ENCODE measurements at places on chromosomes 3 and 15.

GRCh38 chr3:39879581-39879980 lies 70.2 kb downstream of the MYRIP start:
- no peak for DNase-seq

- no peak for DNase-seq
Measured at GRCh38 chr3:63344661-63345060, 66.6 kb downstream of the SYNPR start.

- DNase-seq, result no peak
Measured at GRCh38 chr15:63759752-63760151, 74.0 kb downstream of the HERC1 start.

- DNase-seq, result no peak
Measured at GRCh38 chr3:148331081-148331846, 366.4 kb upstream of the AGTR1 start.

DNA sequence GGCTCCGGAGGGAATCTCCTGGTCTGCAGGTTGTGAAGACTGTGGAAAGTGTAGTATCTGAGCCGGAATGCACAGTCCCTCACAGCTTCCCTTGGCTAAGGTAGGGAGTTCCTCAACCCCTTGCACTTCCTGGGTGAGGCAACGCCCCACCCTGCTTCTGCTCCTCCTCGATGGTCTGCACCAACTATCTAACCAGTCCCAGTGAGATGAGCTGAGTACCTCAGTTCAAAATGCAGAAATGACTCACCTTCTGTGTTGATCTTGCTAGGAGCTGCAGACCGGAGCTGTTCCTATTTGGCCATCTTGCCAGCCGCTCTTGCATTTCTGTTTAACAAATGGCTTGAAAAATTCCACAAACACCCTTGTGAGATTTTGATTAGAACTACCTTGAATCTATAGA lies 156.1 kb downstream of the STXBP5L start:
- no peak for DNase-seq

GRCh38 chr3:171427771-171428320 lies 32.4 kb downstream of the TNIK start:
- no peak for DNase-seq

GRCh38 chr3:132283440-132283839 lies 33.8 kb upstream of the ACP3 start:
- DNase-seq, result no peak

- DNase-seq, result no peak
Measured at GRCh38 chr3:55453886-55454496, 33.1 kb downstream of the WNT5A start.

- no peak for DNase-seq
Measured at GRCh38 chr15:45641999-45642932, 7.4 kb downstream of the SQOR start.

DNA sequence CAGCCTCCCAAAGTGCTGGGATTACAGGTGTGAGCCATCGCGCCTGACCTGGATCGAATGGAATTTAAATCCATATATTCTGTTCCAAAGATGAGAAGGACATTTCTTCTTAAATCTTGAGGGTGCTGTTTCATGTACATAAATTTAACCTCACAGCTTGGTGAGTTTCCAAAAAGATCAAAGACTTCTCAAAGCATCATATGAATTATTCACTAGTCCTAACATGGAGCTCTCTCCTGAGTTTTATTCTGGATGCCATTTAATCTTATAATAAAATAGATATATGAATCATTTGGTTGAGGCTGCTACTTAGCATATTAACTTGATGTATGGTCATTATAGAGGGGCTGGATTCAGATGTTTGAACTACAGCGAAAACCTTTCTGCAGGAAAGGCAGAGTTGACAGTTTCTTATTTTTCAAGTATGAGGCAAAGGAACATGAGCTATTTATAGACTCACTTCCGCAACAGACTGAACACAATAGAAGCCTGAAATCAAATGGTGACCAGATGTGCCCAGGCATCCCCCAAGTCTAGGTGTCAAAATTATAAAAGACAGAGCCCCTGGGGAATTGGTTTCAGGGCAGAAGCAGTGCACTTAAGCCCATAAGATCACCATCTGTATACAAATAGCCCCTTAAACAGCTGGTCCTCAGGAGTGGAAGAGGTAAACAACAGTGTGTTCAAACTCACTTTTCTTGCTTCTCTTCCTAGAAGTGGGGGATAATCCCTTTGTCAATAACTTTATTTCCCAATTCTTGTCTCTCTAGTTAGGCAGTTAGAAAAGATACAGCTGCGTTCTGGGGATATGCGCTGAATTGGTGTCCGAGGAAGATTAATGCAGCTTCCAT lies 29.7 kb downstream of the STARD9 start:
- DNase-seq, result no peak

DNA sequence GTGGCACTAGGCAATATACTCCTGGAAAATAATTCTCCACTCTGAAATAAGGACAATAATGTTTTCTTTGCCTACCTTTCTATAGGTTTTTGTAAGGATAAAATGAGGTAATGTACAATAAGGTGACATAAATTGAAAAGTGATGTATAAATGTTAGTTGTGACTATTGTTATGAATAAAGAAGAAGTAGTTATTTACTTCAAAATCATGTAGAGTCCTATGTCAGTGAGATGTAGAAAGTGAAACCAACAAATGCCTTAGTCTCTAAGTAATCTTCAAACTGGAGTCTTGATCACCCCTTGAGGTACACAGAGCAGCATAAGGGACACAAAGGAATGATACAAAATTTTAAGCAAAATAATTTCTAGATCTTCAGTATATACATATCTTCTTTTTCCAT lies 60.3 kb upstream of the TP63 start:
- no peak for DNase-seq

DNA sequence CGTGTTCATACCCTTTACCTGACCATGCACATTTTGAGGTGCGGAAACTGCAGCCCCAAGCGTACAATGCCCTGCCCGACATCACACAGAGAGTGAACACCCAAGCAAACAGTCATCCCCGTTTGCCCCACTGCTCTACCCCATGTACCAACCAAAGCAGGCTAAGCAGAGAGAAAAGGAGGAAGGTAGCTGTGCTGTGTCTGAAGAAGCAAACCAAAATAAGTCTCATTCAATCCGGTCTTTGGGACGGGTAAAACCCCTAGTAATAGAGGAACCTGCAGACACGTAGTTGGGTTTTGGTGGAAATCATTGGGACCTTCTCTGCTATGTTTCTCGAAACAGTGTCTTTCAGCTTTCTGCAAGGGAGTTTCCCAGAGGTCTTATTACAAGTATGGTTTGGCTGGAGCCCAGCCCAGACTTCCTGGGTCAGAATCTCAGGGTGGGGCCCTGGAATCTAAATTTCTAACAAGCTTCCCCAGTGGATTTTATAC lies 164.6 kb upstream of the HES1 start:
- DNase-seq, result no peak

DNA sequence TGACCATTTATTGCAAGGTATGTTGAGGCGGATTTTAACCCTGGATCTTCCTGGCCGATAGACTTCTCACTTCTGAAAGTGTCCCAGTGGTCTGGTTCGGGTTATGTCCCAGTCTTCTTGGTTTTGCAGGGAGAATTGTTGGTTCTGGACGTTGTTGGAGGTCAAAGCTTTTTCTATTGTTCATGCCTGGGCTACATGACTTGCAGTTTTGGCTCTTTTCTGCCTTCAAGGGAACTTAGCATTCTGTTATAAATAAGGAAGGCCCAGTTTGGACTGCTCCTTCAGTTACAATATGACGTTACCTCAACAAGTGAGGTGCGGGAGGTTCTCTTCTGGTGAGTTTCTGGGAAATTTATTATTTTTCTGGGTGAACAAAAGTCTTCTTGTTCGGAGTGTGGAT lies 614.3 kb downstream of the DIPK2A start:
- no peak for DNase-seq

- no peak for DNase-seq
Measured at GRCh38 chr3:169699070-169699469, 35.6 kb upstream of the MECOM start.

- no peak for DNase-seq
Measured at GRCh38 chr15:91861223-91861622, 7.7 kb downstream of the SLCO3A1 start.

DNA sequence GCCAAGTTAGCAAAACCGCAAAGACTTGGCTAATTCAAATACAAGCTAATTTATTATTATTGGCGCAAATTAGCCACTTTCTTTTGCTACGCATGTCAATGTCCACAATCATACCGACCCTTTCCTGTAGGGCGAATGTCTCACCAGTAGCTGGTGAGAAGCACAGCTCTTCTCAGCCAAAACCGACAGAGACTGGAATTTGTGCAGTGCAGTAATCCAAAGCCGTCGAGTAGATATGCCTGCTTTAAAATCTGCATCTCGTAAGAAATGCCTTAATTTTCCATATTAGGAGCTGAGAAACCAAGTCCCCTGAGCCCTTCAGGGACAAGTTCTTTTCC lies 614 bp upstream of the MINDY2 start:
- DNase-seq, result no peak

GRCh38 chr15:71559098-71559497 lies 251.3 kb upstream of the NR2E3 start:
- DNase-seq, result no peak

DNA sequence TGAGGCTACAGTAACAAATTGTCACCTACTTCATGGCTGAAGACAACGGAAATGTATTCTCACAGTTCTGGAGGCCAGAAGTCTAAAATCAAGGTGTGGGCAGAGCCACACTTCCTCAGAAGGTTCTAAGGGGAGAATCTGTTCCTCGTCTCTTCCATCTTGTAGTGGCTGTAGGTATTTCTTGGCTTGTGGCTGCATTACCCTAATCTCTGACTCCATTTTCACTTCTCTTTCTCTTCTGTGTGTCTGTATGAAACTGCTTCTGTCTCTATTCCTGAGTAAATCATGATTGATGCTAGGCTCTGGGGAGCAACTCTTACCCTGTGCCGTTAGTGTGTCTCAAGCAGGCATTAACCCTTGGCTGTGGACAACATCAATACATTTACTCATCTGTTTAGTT lies 164.7 kb downstream of the SQOR start:
- no peak for DNase-seq

DNA sequence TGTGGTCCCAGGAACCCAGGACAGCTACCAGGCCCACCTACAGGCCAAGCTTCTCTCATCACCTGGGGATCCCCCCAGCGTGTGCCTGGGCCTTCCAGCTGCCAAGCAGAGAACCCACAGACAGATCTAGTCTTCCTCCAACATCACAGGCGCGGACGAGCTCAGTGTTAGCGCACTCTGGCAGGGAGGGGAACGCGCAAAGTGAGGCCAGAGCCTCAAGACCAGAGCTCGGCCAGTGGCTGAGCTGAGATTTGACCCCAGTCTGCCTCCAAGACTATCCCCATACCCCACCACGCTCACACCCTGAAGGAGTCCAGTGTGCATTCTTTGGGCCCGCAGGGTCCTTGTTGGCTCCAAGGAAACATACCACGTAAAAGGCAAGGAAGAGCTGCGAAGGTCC lies 5.1 kb downstream of the MFGE8 start:
- DNase-seq, result no peak

DNA sequence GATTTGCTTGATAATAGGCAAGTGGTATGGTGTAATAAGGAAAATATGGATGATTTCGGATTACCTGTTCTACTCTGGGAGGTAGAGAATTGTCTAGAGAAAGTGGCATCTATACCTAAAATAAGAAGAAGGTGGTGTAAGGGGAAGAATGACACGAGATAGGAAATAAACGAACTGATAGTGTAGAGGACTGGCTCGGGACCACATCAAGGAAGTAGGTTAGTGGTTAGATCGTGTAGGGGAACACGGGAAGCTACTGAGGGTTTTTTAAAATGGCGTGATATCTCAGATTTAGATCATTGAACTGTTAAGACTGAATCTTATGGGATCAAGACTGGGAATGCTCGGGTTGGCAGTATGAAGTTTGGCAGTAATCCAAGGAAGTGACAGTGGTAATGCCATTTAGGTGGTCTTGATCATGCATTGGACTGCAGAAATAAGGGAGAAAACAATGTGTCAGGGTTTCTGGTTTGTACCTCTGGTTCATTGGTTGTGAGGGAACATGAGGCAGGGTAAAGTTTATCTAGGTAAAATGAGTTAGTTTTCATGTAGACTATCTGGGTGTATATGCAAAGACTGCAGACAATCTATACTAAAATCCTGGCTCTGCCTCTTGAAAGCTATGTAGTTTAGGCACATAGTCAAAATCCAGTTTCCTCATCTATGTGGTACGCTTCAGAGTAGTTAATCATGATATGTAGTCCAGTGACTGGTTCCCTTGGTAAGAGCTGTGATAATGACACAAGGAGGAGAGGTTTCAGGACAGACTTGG lies 7.4 kb downstream of the RPL14 start:
- no peak for DNase-seq

- no peak for DNase-seq
Measured at GRCh38 chr3:147661916-147662315, 252.8 kb downstream of the ZIC1 start.

All from activated naive CD4-positive, alpha-beta T cell (primary cell).